ENCODE measurements at places on chromosomes 3 and 15.
A peak's percentile ranks its signal among the peaks of the same experiment; 100 is the strongest.

DNA sequence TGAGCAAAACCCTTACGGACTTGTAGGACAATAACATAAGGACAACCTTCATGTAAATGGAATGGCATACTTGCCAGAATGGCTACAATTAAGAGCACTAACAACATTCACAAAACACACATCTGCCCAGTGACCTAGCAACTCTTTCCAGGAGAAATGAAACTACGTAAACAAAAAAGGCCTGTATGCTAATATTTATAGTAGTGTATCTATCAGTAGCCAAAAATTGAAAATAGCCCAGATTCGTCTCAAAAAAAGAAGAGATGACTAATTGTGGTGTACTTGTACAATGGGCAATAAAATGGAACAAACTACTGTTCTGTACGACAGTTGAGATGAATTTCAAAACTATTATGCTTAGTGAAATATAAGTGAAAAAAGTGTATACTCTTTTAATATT lies 38.4 kb downstream of the CMC1 start:
- DNase-seq = no peak

GRCh38 chr3:169303660-169304059 lies 359.9 kb downstream of the MECOM start:
- no peak for DNase-seq

GRCh38 chr3:140626856-140627255 lies 51.0 kb upstream of the TRIM42 start:
- DNase-seq = no peak

- DNase-seq = no peak
Observed at GRCh38 chr3:35616346-35616745, 23.0 kb upstream of the ARPP21 start.

- no peak for DNase-seq
Observed at GRCh38 chr3:197446700-197447056, 109.1 kb downstream of the BDH1 start.

DNA sequence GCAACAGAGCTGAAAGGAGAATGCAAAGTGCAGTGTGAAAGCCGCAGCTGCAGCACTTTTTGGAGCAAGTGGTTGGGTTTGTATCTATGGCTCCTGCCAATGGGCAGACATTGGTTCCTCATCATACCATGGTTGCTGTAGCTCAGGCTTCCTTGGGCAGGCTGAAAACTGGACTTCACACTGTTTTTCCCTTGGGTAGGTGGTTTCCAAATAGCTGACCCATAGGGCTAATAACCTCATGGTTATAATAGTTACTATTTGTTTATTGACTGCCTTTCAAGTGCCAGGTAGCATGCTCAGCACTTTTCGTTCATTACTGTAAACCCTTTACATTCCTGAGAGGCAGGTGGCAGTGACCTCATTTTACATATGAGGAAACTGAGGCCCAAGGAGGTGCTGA lies 4.5 kb downstream of the CGNL1 start:
- no peak for DNase-seq

- DNase-seq = no peak
Observed at GRCh38 chr15:34011481-34011880, 27.5 kb downstream of the AVEN start.

GRCh38 chr3:54123003-54123775 lies 837 bp downstream of the CACNA2D3 start:
- DNase-seq = no peak

- no peak for DNase-seq
Observed at GRCh38 chr3:127889461-127889863, 25.6 kb upstream of the KBTBD12 start.

DNA sequence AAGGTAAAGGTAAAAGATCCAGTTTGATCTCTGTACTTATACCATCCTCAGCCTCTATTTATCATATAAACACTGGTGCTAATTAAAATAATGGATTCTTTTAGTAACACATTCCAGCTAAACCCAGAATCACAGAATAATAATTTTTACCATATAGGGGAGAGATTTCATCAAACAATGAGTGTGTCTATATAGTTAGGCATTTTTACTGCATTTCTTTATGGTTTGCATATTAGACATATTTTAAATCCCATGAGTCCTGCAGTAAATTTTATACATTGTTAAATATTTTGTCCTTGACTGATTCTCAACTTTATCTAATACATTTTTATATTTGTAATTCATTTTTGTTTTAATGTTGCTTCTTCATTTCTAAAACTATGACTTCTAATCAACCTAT lies 323.7 kb upstream of the AGTR1 start:
- no peak for DNase-seq

- no peak for DNase-seq
Observed at GRCh38 chr3:17035033-17035432, 150.3 kb downstream of the PLCL2 start.

GRCh38 chr3:23079976-23080375 lies 123.2 kb upstream of the UBE2E2 start:
- DNase-seq = no peak

- DNase-seq = peak; percentile 55
Observed at GRCh38 chr3:160707187-160707794, 30.3 kb downstream of the ARL14 start.

DNA sequence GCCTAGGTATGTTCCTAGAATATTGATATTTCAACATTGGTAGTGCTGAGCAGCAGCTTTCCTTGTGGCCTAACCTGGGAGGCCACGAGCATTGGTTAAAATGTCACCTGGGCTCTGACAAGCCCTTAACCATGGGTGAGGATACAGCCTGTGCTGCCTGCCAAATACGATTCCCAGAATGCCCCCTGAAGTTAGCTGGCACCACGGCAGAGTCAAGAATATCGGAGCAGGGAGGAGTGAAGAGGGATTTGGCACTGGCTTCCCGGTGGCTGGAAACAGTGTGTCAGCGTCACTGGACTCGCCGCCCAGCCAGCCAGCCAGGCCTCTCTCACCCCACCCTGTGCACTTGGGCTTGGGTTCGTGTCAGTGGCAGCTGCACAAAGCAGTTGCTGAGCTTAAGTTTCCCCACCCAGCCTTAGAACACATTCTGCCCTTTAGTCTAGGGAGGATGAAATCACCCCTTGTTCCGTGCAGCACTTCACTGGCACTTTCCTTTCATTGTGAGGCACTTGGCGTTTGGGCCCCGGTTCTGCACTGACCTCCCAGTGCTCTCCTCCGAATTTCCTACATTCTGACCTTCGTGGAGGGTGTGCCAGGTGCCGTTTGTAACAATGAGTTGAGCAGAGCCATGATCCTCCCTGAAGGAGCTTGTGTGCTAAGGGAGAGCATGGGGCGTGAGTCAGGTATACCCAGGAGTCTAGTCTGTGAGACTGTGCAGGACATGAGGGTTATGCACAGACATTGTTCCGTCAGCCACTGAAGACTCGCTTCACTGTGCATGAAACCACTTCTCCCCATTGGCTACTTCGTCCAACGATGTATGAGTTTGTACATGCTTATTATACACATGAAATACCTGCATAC lies 152.8 kb upstream of the BHLHE40 start:
- DNase-seq = no peak

DNA sequence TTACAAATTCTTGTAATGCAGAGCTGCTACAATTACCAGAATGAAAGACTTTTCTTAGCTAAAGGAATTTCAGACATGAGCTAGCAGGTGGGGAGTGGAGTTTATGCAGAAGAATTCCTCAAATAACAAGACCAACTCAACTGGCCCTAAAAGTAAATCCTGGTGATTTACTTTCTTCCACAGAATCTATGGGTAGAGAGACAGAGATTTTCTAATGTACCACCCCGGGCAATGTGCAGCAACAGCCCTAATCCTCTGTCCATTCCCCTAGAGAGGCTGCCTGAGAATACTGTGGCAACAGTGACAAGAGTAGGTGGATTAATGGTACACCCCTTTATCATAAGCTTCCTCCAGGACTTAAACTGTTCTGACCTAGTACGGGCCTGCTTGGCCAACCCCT lies 55.2 kb downstream of the AQR start:
- no peak for DNase-seq

- DNase-seq = no peak
Observed at GRCh38 chr3:173862701-173863100, 465.2 kb downstream of the NLGN1 start.

DNA sequence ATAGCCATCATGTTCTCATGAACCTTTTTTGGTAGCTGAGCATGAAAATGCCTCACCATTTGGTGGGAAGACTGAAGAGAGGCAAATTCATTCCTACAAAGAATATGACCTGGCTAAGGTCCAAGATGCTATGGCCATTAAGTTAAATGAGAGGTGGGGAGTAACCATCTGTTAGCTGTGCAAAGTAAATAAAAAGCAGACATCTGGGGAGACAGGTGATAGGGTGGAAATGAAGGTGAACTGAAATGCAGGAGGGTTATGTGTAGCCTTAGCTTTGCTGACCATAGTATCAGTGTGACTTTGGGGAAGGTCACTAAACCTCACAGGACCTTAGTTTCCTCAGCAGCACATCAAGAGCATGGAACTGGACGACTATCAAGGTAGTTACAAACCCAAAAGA lies 111.0 kb upstream of the STRIT1 start:
- DNase-seq = no peak

Measured in CD4-positive, alpha-beta T cell treated with Interleukin-2 at 100 ng/mL for 4 hours (primary cell).